Pons (tissue), 1 donor: ENCODE measurements at places on chromosomes 2 and 18.

GRCh38 chr2:207061181-207061580 is 104.6 kb downstream of the KLF7 start:
- no peak for DNase-seq

DNA sequence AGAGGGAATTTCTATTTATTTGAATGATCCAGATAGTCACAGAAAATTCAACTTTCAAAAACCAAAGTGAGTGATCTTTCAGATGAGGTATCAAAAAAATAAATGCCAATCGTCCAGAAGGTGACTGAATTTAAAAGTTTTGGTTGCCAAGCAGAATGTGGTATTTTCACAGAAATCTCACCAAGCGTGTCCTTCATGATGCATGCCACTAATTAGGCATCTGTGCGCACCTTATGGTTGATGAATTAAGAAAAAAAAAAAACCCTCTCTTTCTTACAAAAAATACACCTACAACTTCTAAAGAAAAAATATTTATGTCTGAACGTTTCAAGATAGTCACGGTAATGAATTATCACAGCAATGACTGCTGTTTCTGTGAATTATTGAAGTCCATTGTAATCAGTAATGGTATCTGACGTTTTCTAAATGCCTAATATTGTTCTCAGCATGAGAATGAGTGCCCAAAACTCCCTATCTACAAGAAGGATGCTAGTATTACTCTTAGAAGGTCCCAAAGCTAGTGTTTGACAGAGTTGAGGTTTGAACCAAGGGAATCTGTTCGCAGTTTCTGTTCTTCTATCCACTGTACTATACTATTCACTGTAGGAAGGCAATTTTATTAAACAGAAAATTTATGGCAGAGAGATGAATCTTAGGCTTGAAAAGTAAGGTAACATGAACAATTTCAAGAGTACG is 219.6 kb upstream of the NETO1 start:
- no peak for DNase-seq

DNA sequence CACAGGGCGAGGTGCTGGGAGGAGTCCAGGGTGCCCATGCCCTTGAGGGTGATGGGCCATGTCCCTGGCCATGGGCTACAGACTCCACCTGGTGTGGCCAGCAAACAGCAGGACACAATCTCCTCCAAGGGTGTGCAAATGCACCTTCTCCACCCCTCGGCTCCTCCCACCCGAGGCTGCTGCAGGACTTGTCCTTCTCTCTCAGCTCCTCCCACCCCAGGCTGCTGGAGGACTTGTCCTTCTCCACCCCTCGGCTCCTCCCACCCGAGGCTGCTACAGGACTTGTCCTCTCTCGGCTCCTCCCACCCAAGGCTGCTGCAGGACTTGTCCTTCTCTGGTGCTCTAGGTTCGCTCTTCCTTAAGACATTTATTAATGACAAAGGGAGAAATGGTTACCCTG is 57.3 kb upstream of the SNTG2 start:
- no peak for DNase-seq

DNA sequence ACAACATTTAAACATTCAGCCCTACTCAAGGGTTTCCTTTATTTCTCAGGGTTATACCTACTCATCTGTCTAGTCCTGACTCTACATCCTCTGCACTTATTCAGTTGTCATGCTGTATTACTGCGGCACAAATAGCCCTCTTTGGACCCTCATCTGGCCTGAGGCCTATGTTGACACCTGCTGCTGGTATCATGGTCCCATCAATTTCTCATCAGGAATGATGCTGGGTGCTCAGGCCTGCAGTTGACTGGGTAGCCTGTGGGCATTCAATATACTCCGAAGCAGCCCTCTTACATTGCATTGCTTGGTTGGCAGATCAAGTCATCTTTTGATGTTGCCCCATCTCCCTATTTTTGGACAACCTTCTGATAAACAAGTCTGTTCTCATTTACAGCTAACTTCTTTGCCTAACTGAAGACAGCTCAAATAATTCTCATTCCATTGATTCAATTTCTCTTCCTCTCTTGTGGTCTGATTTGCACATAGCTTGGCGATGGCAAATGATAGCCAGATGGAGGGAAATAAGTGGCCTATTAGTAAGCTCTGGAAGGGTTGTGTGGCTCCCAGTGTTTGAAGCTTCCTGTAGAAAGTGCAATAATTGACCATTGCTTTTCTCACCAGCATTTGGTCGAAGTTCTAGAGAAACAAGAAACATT is 19.1 kb upstream of the MC4R start:
- no peak for DNase-seq

DNA sequence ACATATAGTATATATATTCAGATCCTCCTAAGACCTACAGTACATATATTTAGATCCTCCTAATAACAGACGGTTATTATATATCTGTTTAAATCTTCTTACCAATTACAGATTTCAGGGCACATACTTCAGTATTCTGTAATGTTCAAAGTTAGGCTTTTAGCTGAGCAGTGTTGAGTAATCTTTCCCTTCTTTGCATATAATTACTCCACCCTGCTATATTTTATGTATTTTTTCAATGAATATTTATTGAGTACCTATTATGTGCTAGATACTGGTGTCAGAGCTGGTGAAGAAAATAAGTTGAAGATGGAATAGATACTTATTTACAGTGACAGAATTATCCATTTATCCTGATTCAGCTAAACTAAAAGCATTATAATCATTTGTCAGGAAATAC is 84.9 kb downstream of the NEB start:
- no peak for DNase-seq

- DNase-seq: peak; percentile 20
These were observed 33.0 kb upstream of the DLX1 start for GRCh38 chr2:172052000-172052983.

GRCh38 chr2:63721082-63721424 is 120.6 kb upstream of the UGP2 start:
- DNase-seq: no peak

GRCh38 chr2:41869542-41870264 is 178.1 kb upstream of the PKDCC start:
- DNase-seq: peak; percentile 65

- DNase-seq: no peak
These were observed 88.9 kb upstream of the RGPD4 start for GRCh38 chr2:107737756-107738155.

DNA sequence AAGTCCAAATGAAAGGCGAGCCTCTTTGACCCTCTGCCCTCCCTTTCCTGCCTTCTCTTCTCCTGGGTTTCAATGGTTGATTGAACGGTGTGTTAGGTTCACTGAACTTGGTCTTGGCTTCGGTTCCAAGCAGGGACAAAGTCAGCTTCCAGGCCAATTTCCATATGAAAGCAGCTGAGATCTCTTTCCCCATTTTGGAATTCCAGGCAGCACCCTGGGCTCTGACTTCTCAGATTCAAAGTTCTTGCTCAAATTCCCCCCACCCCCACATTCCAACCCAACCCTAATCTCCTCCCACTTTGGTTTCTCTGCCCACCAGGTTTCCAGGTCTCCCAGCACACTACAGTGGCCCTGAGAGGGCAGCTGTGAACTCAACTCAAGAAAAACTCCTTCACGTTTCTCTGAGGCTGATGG is 231.0 kb downstream of the INSIG2 start:
- DNase-seq: no peak

DNA sequence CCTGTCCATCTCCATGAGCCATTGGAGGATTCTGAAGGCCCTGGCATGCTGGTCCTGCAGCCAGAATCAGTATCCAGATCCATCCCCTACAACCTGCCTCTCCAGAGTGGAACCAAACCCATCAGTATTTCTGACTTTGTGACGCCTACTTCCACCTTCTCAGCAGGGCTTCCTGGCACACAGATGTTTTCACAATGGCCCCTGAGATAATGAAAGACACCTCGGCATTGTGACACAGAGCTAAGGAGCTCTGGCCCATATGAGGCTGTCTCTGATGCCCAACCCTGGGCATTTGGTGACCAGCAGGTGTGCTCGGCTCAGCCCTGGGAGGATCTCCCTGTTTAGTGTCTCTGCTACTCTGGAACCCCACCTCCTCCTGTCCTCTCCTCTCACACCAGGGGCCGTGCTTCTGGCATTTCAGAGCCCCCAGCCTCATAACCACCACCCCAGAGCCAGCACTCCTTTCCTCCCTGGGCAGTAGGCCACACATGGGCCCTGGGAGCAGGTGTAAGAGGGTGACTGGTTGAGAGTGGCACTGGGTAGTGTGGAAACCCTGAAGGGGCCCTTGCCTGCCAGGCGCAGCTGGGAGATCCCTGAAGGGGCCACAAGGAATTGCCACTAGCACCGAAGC is 38.2 kb downstream of the FOSL2 start:
- DNase-seq: no peak

GRCh38 chr18:22606563-22607283 is 189.0 kb upstream of the CTAGE1 start:
- DNase-seq: no peak

- no peak for DNase-seq
These were observed 197.2 kb upstream of the HNRNPA3 start for GRCh38 chr2:177015356-177015923.
